WERI-Rb-1 (cell line): ENCODE measurements at places on chromosomes 3 and 15.

DNA sequence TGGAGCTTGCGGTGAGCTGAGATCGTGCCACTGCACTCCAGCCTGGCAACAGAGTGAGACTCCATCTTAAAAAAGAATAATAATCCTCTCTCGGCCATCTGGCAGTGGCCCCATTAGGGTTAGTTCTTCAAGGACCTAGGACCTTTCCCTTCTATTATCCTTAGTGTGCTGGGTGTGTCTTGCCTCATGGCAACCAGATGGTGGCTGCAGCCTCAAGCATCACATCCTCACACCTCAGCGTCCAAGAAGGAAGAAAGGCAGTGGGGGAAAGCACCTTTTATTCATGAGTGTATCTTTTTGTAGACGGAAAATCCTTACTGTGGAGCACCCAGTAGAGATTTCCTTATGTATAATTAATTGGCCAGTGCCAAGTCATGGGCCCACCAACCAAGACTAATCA, 42.7 kb upstream of the TFRC start:
- DNase-seq = no peak

DNA sequence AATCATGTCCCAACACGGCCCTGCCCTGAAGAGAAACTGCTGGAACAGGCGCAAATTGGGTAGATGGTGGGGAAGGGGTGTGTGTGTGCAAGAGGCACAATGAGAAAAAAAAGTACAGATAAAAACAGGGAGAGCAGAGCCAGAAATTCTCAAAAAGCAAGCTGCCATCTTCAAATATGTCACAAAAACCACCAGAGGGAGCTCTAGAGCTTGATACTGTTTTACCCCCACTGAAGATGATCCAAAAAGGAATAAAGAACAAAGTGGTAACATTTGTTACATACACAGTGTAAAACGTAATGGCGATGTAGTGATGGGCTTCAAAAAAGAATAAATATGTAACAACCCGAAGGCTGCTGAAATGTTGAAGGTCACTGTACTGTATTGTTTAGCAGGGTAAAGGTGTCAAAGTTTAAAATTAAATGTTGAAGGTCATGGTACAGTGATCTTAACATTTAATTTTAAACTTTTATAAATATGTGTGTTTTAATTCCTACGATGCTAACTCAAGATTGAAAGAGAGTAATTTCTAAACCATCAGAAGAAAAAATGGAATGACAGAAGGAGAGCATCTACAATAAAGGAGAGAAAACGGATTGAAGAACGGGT, 6.0 kb downstream of the SNRPA1 start:
- DNase-seq = no peak

DNA sequence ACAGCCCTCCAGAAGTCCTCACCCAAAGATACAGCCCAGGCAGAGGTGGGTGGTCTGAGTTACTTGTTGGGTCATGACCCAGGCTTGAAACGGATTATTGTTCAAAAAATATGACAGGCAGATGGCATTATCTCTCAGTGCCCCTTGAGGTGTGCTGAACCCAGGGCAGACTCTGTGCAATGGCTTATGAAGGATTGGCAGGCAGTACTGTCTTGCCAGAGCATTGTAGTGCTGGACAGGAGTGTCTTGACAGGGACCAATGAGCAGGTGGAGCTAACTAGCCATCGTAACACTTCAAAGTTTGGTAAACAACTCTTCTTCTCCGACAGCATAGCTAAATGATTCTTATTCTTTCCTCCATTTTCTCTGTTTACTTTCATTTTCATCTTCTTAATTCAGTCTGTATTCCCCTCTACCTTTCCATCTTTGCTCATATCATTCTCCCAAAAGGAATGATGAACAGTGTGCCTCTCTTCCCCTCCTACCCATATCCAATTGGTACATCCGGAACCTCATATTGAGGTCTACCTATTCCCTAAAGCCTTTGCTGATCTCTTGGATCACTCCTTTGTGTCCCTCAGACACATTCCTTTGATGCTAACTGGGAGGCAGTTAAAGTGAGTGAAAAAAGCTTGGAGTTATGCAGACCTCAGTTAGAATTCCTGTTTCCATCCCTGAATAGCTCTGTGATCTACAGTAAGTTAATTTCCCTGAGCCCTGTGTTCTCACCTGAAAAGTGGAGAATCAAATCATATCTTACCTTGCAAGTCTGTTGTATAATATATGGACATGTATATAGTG, 2.6 kb upstream of the IL20RB start:
- no peak for DNase-seq

DNA sequence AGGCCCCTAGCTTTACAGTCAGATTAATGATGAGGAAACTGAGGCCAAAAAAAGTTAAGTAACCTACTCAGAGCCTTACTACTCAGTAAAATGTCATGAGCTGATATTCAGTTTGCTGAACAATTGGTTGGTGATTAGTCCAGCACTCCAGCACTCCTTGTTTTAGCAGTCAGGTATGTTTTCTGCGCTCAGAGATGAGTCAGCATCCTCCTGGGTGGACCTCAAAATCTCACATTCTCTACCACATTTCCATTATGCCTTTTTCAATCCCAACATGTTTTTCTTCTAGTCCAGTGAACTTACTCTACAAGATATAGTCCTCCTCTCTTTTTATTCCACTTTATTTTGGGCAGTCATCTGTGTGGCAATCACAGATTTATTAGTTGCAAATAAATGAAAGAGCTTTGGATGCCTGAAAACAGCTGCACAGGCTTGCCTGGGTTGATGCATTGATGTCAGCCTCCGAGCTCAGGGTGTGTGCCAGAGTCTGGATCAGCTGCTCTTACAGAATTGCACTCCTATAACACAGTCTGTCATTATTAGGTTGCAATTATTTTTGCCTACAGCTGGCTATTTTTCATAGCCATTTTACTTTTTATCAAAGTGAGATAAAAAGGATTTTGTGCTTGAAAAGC, 133.2 kb downstream of the ARPP21 start:
- no peak for DNase-seq

GRCh38 chr15:52292780-52293392, 2.7 kb downstream of the MYO5C start:
- no peak for DNase-seq

GRCh38 chr15:99844150-99844549, 110.9 kb upstream of the LYSMD4 start:
- DNase-seq = no peak

DNA sequence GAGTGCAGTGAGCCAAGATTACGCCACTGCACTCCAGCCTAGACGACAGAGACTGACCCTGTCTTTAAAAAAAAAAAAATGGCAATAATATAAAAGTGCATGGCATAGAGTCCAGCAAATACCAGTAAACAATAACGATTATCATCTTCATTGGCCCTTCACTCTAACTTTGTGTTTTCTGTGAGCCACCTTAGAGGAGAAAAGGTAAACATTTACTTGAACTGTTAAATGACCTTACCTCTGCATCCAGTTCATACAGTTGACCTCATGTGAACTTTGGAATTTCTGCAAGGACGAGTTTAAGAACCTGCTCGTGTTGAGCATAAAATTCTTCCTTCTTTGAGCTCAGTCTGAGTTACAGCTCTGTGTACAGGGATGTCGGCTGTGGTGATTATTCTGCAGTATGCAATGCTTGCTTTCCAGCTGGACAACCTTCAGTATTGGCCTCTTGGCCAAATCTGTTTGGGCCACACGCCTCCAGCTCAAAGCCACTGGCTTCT, 56.6 kb downstream of the RLBP1 start:
- DNase-seq = no peak

- DNase-seq = no peak
Measured at GRCh38 chr3:51974277-51974962, 444 bp upstream of the ABHD14A start.

- no peak for DNase-seq
Measured at GRCh38 chr3:133531981-133532380, 41.5 kb upstream of the CDV3 start.

- DNase-seq = no peak
Measured at GRCh38 chr3:148903941-148904340, 38.8 kb downstream of the CPA3 start.

GRCh38 chr15:66224946-66225345, 28.6 kb downstream of the MEGF11 start:
- no peak for DNase-seq

DNA sequence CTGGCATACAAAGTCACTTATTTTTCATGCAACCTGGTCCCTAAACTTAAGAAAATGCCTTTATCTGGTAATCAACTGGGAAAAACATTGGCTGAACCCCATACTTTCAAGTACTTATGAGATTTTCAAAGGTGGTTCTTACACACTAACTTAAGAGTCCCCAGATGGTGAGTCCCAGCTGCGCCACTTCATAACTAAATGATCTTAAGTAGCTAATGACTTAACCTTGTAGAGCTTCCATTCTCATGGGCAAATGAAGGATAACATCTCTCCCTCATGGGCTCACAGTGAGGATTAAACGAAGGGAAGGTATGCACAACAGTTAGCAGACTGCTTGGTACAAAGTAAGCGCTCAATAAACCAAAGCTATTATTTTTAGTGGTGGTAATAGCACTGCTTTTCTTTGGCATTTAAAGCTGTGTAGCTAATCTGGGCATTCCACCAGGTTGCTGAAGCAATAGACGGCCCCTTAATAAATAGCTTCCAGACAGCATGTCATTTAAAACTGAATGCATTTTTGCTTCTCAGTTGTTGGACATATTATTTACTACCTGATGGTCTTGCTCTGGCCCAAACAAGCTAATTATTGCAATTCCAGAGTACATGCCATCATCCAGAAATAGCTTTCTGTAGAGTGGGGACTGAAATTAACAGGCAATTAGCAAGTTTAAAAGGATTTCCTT, 55.4 kb downstream of the LIPC start:
- peak; percentile 64 for DNase-seq

GRCh38 chr15:83588441-83588840, 65.5 kb upstream of the ADAMTSL3 start:
- no peak for DNase-seq

- peak; percentile 19 for DNase-seq
Measured at GRCh38 chr3:87167628-87168456, 59.3 kb upstream of the CHMP2B start.

GRCh38 chr3:79973482-79973881, 205.7 kb upstream of the ROBO1 start:
- DNase-seq = no peak

DNA sequence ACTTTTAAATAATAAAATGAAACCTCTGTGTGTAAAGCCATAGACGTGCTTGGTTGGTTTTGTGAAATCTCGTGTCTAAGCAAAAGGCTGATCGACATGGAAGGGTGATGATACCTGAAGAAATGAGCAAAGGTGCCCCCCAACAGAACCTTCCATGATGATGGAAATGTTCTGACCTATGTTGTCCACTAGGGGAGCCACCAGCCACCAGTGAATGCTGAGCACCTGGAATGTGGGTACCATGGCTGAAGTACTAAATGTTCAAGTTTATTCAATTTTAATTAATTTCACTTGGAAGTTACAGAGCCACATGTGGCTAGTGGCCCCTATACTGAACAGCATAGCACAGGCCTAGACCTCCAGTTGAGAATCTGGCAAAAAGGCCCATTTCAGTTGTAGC, 158.8 kb downstream of the POLR2M start:
- DNase-seq = peak; percentile 12

DNA sequence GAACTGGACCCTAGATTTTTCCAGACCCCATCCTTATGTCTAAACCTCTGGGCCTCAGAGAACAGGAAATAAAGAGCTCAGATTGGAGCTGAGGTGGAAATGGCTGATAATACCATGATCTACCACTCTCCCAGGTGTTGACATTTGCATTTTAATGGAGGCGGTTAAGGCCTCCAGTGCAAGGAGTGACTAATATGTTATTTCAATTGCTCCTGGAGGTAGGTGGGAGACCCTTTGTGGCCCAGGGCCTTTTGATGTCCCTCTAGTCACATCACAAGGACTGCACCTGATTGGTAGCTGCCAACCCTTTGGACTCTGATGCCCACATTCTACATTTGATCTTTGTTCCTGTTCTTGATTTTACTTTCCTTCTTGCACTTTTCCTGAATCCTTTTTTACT, 9.0 kb upstream of the ADCY5 start:
- no peak for DNase-seq

DNA sequence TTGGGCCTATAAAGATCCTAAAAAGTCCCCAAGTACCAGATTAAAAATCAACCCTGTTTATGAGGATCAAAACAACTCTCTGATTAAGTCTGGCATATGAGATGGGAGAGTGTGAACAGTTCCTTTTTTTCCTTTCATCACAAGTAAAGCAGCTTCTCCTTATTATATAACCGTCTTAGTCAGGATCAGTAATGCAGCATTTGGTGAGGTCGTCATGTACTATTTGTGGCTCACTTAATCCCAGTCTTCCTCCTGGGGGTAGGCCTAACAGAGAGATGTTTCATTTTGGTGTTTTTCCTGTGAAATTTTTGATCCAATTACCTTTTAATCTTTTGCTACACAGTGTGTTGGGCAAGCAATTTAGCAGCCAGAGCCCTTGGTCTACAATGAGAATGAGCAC, 333.1 kb upstream of the KCNMB2 start:
- DNase-seq = no peak

GRCh38 chr15:39409876-39410530, 170.9 kb upstream of the THBS1 start:
- DNase-seq = no peak

GRCh38 chr3:137110392-137110996, 152.7 kb downstream of the IL20RB start:
- peak; percentile 21 for DNase-seq

DNA sequence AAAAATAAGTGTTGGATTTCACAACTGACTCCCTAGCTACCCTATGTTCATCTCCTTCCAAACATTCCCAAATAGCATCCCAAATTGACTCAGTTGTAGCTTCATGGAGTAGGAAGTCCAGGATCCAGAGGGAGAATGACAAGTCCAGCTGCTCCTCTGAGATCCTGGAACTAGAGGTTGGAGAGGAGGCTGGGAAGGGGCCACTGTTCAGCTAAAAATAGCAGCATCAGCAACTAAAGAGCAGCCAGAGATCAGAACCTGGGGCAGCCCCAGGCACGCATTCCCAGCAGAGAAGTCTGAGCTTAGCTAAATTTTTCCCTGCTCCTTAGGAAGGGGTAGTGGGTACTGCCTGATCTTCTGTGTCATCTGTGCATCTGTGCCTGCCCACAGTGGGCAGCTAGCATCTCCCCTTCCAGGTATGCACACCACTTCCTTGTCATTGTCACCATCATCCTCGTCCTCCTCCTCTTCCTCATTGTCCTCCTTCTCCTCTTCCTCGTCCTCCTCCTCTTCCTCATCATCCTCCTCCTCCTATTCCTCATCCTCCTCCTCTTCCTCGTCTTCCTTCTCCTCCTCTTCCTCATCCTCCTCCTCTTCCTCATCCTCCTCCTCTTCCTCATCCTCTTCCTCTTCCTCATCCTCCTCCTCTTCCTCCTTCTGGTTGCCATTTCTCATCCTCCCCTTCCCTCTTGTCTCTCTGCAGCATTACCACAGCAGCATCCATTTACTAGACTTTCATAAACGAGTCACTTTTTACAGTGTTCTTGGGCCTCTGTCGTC, 152.3 kb upstream of the ROPN1 start:
- no peak for DNase-seq

DNA sequence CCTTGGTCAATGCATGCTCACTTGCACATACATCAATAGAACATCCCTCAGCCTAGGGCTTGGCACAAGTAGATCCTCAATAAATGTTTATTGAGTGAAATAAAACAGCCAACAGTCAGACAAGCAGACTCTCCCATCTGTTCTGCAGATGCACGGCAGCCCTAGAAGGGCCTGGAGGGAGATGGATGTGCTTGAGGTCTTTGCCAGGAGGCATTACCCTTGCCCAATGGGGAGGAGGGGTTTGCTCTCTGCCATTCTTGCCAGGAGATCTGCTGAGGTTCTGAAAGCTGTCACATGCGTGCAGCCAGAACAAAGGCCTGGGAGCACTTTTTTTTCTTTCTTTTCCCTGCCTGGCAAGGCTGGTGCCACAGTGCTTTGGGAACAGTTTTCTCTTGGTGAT, 349.3 kb upstream of the THRB start:
- no peak for DNase-seq

GRCh38 chr3:125582707-125583106, 12.6 kb downstream of the OSBPL11 start:
- no peak for DNase-seq

GRCh38 chr3:189698811-189699210, 67.6 kb downstream of the TP63 start:
- no peak for DNase-seq
